ENCODE measurements at places on chromosomes 12 and 14. TPM values are rescaled to one million over a fixed set of nuclear protein-coding genes. Genes with fewer than 3 reads are reported as not detected.

The ACOT6 gene
- total RNA-seq: not detected

The RTN1 gene
- 0.17 TPM for total RNA-seq

The PAPLN gene
- 9.5 TPM for total RNA-seq

The PGF gene
- total RNA-seq: 7.6 TPM

The GLT8D2 gene
- 12.6 TPM for total RNA-seq

The RFX4 gene
- not detected for total RNA-seq

The ITGB7 gene
- total RNA-seq: 0.50 TPM

The TRIM9 gene
- total RNA-seq: 0.50 TPM

The DAD1 gene
- total RNA-seq: 249 TPM

The RPS6KL1 gene
- total RNA-seq: 1.2 TPM

The CPNE6 gene
- total RNA-seq: not detected

The PLD4 gene
- 0.17 TPM for total RNA-seq

The GPD1 gene
- total RNA-seq: not detected

Measured in fibroblast of lung (primary cell).